ENCODE measurements at places on chromosomes 16 and 17.
A peak's percentile ranks its signal among the peaks of the same experiment; 100 is the strongest.

- DNase-seq = no peak
These were observed 8.5 kb downstream of the CMTM4 start for GRCh38 chr16:66687906-66688625.

DNA sequence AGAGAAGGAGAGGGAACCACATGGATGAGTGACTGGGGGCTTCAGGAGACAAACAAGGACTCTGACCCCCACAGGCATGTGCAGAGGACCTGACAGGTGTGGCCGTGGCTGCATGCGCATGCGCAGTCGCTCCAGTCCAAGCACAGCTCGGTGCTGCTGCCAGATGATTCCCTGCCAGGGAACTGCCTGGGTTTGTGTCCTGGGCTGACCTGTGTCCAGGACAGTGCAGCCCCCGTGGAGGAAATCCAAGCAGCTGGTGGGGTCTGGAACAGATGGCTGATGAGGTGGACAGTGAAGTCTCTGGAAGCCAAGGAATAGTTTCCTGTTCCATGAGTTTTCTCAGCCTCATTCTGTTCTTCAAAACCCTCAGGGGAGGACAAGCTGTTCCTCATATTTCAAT lies 27.3 kb downstream of the LASP1 start:
- DNase-seq = no peak

DNA sequence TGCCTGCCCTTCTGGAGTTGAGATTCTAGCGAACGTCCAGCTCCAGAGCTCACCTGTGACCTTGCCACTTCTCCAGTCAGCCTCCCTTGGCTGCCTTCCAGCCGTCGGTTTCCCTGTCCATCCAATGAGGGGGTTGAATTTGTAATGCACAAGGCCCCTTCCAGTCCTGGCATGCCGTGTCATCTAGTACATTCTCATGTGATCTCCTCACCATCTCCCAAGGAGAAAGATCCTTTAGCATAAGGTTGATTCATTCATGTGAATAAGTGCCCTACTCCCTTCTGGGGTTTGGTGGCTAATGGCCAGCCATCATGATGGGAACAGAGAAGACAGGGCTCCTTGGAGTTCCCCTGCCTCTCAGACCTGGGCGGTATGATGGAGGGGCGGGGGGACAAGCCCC lies 18.9 kb upstream of the ABCC3 start:
- no peak for DNase-seq

DNA sequence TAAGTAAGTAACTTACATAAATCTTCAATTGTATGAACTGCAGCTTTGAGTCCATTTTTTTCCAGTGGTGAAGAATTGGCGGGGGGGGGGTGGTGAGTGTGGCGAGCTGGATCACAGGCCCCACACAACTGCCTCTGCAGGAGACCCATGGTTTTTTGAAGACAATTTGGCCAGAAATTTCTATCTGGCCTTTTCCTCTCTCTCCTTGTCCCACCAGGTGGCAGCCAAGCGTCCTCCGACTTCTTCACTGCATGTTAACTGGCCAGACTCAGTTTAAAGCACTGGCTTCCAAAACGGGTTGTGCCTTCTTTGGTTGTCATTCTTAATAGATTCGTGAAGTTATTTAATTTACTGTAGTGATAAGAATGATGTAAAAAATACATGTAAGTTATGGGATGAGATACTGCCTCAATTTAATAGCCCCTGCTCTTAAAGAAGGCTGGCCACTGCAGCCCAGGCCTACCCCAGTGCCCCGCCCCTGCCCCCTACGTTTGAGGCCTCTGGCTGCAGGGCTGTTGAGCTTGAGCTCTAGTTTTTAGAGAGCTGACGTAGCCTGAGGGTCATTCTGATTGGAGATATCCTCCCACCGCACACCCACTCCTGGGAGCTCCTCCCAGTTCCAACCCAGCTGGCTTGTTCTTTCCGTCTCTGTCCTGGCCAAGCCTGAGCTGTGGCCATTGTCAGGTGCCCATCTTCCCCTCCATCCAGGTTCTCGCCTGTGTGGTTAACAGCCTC lies 36.4 kb downstream of the AKAP1 start:
- no peak for DNase-seq

DNA sequence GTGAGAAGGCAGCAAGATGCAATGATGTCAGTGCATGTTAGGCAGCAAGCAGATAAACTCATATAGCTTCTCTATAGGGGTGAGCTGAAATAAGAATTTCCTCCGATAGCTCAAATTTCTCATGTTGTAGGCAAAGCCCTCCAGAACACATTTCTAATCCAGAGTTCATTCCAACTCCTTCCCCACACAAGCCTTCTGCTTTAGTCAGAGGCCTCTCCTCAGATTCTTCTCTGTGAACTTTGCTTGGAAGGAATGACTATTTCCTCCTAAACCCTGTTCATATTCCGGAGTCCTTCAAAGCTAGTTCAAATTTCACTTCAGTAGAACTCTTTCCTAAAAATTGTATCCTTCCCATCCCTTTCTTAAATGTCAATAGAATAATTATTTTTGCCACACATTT lies 144.8 kb downstream of the KCNJ2 start:
- DNase-seq = no peak

- no peak for DNase-seq
These were observed 11.5 kb upstream of the ELAC2 start for GRCh38 chr17:13029340-13029739.

DNA sequence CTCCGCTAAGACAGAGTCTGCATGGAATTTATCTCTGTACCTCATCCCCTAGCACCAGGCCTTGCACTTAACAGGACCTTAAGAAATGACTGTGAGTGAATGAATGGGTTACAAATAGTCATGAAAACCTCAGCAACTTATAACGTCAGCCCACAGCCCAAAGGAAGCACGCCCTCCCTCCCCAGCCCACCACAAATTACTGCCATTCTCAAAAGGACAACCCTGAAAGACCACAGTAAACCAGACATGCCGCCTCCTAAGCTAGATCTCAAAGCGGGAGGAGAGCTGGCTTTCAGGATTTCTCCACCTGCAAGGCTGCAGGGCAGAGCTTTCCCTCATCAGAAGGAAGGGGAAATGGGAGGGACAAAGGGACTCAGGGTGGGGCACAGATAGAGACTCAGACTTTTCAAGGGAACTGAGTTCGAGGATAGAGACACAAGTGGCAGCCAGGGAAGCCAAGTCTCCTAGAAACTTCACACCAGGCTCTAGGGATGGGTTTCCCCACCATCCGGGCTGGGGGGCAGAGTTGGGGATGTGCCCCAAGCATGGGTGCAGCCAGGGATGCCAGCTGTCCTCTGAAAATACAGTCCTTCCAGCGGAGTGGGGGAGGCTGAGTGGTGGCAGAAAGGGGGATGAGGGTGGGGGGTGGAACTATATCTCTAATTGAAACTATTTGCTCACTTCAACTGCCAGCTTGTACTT lies 56.7 kb downstream of the PLXDC1 start:
- DNase-seq = no peak

GRCh38 chr16:69204172-69204571 lies 17.2 kb downstream of the SNTB2 start:
- no peak for DNase-seq

DNA sequence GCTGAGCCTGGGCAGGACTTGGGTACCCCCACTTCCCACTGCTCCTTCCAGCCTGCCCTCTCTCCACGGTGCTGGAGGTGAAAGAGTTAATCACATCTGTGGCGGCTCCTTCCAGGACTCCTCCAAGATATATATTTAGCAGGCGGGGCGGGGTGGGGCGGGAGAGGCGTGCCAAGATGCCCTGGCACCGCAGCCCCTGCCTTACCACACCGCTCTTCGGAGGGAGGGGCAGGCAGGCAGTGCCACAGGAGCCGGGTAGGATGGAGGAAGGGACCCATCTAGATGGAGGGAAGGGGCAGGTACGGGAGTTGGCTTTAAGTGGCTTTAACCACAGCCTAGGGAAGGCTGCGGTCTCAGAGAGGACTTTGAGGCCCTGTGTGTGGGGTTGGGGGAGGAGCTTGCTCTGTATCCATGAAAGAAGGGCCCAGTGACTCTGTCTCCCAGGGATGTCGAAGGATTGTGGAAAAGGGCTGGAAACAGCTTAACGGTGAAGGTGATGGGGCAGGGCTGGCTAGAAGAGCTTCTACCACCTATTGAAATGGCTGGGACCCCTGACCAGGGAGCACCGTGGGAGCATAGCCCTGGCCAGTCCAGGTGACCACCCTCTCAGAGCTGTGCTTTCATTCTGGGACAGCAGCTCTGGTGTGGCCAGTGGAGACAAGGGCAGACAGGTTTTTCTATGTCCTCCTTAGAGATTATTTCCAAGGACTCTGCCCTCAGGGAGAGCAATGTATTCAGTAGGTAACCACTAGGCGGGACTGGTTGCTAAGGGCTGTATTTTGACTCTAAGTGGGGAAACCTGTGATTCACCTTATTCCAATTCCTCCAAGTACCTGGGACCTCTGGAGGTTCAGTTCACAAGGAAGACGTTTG lies 13.0 kb downstream of the GPR142 start:
- no peak for DNase-seq

- no peak for DNase-seq
These were observed 50.0 kb upstream of the IRX6 start for GRCh38 chr16:55273959-55274358.

DNA sequence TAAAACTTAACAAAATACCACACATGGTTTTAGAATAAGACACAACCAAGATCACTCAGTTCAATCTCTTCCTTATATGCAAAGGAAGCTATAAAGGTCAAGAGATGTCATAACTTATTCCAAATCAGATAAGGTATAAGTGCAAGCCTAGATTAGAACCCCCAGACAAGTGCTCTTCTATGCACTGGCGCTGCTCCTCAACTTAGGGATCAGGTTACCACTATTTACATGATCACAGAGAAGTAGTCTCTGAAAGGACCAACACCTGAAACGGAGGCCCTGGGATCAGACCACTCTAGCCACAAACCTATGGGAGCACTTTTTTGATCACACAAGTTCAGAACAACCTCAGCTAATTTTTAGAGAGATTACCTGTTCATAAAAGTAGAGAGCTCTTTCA lies 16.6 kb downstream of the COPS3 start:
- DNase-seq = no peak

- no peak for DNase-seq
These were observed 24.4 kb upstream of the PHKG2 start for GRCh38 chr16:30723725-30724355.

DNA sequence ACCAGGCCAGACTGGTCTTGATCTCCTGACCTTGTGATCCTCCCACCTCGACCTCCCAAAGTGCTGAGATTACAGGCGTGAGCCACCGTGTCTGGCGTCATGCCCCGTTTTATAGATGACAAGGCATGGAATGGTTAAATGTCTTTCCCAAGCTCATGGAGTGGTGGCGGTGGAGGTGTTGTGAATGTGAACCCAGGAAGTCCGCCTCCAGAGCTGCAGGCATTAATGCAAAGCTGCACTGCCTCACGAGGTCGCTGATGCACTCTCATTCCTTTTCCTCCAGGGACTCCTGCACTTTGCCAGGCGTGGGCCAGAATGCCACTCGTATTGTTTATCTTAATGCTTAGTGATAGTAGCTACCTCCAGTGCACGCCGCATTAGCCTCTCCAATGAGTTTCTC lies 149.6 kb downstream of the WWOX start:
- DNase-seq = peak; percentile 43

GRCh38 chr17:78458091-78458490 lies 79.6 kb downstream of the PGS1 start:
- DNase-seq = no peak

DNA sequence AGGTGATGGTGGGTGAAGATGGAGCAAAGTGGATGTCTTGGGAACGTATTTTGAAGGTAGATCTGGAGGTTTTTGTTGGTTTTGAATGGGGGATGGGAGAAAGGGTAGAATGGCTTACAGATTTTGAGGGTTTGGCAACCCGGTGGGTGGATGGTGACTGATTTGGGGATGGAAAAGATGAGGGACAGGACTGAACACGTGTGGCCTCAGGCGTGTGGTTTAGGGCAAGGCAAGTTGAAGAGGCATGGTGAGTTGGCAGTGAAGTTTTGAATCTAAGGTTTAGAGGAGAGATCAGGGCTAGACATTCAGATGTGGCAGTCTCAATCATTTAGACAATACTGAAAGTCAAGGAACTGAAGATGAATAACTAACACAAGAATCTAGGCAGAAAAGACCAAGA lies 5.0 kb upstream of the DCTPP1 start:
- no peak for DNase-seq

DNA sequence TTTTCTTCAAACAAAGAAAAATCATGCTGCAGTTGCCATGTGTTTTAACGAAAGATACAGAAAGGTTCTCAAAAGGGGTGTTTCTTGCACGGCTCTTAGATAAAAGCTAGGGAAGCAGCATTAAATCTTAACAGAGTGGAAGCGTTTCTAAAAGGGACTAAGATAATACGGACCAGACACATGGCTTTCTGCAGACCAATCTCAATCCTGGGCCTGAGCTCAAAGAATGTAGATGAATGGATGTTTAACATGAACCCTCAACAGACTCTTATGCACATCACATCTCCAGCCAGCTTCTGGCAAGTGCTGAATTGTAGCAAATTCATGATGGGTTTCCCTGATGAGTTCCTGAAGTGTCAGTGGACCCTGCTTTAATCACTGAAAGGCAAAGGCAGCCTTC lies 80.2 kb upstream of the COX10 start:
- DNase-seq = no peak

DNA sequence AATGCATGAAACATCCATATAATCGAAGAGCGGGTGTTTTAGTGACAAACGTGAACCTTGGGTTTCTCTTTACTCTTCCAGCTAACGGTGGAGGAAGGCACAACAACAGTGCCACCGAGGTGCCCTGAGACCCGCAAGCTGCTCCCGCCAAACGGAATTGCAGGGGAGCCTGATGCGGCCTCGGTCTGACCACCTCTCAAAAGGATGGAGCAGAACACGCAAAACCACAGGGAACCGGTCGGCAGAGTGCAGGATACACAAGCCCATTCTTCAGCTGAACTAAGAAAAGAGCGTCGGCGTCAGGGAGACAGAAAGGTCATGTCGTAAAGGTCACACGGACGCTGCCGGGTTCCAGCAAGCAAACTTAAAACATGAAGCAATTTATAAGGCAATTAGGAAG lies 109.5 kb upstream of the ZNF750 start:
- DNase-seq = no peak

- no peak for DNase-seq
These were observed 9.9 kb downstream of the CMTM2 start for GRCh38 chr16:66588981-66589713.

DNA sequence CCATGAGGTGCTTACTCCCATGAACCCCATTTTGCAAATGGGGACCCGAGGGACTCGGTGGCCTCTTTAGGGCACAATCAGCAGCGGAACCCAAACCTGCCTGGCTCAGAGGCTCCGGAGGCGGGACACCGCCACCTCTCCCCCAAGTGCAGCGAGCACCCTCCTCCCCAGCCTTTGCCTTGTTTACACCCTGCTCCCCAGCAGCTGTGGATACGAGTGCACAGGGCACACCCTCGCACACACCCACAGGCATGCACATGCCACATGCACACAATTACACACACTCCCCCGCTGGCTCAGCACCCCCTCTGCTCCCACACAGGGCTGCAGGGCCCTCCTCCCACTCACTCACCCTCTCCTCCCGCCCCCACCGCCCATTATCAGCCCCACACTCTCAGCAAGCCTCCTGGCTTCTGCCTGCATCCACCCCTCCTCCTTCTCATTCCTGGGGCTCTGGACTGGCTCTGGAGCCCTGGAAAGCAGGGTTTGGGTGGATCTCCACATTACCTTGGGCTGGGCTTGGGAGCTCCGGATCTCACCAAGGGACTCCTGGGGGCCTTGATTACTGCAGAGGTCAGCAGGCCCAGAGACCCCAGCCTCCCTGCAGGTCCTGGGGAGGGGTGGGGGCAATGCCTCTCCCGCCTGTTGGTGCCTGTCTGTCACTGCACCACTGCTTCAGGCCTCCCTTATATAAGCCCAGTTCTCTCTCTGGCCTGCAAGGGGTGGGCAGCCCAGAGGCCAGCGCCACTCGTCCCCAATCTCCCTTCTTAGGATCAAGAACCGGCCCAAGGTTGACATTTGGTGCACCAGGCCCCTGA lies 6.4 kb downstream of the PDK2 start:
- no peak for DNase-seq

- no peak for DNase-seq
These were observed 50.0 kb downstream of the NXN start for GRCh38 chr17:929586-929985.
